ENCODE measurements at places on chromosomes 12 and 14.

GRCh38 chr12:120199025-120199424 lies 1.9 kb downstream of the RPLP0 start:
- no peak for DNase-seq

- DNase-seq, result peak; percentile 18
Observed at GRCh38 chr14:102901633-102902032, 20.8 kb upstream of the AMN start.

DNA sequence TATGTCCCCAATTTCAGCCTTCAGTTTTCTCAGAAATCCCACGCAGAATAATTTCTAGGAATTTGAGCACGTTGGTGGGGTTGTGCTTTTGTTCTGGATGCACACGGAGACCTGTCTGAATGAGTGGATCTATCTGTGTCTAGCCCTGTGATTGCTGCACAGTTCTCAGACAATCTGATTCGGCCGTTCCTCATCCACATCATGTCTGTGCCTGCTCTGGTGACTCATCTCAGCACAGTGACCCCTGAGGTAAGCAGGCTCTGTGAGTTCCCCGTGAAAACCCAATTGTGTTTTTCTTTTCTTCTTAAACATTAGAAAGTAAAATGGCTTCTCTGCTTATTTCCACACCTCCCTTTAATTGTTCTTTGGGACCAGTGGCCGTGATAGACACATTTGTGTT lies 20.2 kb downstream of the UBE3B start:
- no peak for DNase-seq

DNA sequence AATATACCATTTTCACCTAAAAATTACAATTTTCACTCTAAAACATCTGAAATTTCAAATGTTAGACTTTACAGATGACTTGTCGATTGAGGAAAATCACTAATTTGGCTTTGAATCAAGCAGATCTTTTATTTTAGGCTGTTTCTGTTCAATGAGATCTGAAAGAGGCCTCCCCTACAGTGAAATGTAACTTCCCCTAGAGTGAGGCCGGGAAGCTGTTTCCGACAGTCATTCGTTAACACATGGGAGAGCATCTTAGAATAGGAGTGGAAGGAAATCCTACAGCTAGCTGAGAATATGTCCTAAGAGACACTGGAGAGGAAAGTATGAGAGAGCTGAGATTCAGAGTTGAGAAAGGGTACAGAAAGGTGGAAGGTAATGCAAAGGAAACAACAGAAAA lies 5.7 kb upstream of the C14orf93 start:
- no peak for DNase-seq

DNA sequence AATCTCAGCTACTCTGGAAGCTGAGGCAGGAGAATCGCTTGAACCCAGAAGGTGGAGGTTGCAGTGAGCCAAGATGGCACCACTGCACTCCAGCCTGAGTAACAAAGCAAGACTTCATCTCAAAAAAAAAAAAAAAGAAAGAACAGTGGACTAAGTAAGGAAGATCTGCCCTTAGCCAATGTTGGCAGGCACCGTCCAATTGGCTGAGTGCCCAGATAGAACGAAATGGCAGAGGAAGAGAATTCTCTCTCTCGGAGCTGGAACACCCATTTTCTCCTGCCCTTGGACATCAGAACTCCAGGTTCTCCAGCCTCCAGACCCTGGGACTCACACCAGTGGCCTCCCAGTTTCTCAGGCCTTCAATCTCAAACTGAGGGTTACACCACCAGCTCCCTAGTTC lies 49.9 kb downstream of the ESR2 start:
- DNase-seq, result no peak

GRCh38 chr14:98791661-98792060 lies 480.3 kb downstream of the BCL11B start:
- DNase-seq, result no peak

GRCh38 chr14:105351920-105352851 lies 37.6 kb downstream of the PACS2 start:
- DNase-seq, result peak; percentile 94

DNA sequence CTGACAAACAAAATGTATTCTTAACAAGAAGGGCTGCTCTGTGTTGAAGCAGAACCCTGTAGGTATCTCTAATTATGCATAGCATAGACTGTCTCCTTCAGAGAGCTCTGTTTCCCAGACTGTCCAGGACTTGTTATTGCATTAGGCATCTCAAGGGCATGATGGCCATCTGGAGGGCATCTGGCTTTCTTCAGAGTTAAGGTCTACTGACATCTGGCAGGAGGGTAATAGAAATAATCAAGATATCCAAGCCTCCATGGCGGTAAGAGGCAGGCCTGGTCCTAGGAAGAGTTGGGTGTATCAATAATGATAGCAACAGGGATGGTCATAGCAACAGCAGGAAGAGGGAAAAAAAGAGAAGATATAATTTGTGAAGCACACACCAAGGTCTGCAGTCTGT lies 161.2 kb downstream of the TTC8 start:
- no peak for DNase-seq

- no peak for DNase-seq
Observed at GRCh38 chr14:71497645-71498086, 434.6 kb upstream of the RGS6 start.

- no peak for DNase-seq
Observed at GRCh38 chr12:116060764-116061163, 216.7 kb downstream of the MED13L start.

DNA sequence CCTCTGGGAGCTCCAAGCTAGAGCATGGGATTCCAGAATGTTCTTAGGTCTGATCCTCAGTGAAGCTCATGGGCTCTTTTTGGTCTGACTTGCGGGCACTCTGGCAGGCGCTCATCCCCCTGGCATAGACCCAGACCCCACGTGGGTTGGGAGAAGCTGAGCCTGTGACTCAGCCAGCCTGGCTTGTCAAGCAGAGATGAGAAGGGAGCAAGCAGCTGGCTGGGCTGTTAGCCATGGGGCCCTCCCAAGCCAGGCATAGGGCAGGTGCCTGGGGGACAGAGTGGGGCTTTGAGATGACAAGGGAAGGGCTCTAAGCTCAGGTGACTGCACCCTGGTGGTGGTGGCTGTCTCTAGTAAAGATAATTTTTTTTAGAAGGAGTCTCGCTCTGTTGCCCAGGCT lies 80.3 kb upstream of the NOS1 start:
- no peak for DNase-seq

- DNase-seq, result no peak
Observed at GRCh38 chr14:91103116-91103515, 10.8 kb upstream of the DGLUCY start.

GRCh38 chr12:27733052-27733656 lies 22.5 kb downstream of the MRPS35 start:
- DNase-seq, result peak; percentile 58

GRCh38 chr14:75640876-75641275 lies 19.8 kb downstream of the ERG28 start:
- DNase-seq, result no peak

GRCh38 chr14:80358112-80358511 lies 146.8 kb upstream of the DIO2 start:
- no peak for DNase-seq

DNA sequence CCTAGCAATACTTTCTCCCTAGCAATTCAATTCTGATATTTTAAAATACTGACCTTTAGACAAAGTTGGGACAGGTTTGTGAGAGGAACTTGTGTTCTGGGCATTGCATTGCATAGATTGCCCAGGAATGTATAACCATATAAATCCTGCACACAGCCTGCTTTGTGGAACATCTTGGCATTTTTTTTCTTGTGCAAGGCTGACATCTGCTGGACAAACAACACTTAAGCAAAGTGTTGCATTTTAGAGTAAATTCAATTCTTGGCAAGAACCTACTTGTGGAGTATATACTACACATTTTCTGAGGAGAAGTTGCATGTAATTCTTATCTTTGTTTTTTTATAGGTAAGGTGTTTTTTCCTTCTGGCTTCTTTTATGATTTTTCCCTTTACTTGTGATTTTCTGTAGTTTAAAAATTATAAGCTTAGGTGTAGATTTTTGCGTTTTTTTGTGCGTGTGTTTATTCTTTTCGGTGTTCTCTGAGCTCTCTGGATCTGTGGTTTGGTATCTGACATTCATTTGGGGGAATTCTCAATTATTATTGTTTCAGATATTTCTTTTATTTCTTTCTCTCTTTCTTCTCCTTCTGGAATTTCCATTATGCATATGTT lies 26.4 kb downstream of the TESPA1 start:
- peak; percentile 69 for DNase-seq

DNA sequence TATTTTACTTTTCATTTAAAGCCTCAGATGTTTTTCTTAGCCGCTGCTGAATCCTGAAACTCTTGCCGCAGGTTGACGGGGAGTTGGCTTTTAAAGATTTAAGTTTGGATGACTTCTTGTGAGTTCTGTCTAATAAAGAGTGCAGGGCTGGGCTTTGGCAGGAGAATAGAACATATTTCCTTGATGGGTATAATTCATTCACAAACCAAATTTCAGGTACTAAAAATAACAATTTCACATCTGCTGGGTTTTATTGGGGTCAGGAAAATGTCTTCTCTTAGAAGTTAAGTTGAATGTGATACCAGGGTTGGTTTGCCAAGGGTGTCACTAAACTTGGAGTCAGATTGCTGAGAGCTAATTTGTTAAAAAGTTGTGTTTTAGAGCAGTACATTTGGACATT lies 9.7 kb downstream of the SP1 start:
- no peak for DNase-seq
